ENCODE measurements at places on chromosomes 6 and 20.
A peak's percentile ranks its signal among the peaks of the same experiment; 100 is the strongest.

GRCh38 chr6:42300701-42301100 is 83.0 kb upstream of the MRPS10 start:
- no peak for DNase-seq

DNA sequence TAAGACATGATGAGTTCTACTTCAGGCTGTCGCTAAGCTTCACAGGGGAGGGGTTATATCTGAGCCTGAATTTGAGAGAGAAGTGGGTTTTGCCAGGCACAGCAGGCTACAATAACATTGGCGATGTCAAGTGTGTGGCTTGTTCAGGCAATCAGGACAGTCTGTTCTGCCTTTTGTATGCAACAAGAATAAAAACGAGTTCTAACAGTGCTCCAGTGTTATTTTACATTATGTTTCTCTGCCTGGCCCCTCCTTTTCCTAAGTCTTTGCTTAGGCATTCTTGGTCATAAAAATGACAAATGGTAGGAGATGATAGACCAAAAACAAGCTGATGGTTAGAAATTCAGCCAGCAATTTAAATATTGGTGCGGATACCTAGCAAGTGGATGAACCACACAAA is 26.8 kb downstream of the PAQR8 start:
- no peak for DNase-seq

- no peak for DNase-seq
These were observed 469.1 kb upstream of the MAP3K7 start for GRCh38 chr6:91055959-91056358.

DNA sequence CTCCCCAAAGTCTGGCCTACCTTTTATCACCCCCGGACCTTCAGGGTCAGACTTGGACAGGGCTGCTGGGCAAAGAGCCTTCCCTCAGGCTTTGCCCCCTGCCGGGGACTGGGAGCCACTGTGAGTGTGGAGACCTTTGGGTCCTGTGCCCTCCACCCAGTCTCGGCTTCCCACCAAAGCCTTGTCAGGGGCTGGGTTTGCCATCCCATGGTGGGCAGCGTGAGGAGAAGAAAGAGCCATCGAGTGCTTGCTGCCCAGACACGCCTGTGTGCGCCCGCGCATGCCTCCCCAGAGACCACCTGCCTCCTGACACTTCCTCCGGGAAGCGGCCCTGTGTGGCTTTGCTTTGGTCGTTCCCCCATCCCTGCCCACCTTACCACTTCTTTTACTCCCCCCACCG is 10.3 kb downstream of the VEGFA start:
- DNase-seq = no peak

DNA sequence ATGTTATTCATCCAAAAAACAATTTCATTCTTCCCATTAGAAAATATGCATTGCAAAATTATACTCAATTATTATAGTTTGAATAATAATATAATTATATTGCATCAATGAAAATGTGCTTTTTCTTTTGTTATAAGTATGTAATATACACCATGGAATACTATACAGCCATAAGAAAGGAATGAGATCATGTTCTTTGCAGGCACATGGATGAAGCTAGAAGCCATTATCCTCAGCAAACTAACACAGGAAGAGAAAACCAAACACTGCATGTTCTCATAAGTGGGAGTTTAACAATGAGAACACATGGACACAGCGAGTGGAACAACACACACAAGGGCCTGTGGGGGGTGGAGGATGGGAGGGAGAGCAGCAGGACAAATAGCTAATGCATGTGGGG is 2.1 kb upstream of the NKAPL start:
- no peak for DNase-seq

DNA sequence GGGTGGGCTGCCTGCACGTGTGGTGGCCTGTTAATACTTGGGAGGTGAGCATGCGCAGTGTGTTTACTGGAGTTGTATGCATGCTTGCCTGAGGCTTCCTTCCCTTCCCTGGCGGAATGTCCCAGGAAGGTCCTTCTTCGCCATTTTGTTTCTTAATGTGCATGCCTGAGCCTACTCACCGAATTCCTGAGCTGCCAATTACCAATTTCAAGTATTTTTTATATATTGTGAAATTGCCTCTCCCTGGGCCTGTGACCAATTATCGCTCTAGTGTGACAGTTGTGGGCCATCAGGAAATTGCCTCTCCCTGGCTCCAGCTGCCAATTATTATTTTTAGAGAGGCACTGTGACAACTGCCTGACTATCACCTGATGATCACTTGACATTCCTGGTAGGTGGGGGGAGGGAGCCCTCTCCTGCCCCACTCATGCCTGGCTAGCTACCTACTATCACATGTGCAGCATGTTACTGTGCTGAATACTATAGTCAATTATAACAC is 70.0 kb downstream of the FAM50B start:
- no peak for DNase-seq

- peak; percentile 83 for DNase-seq
These were observed at the start of gene SIRPA for GRCh38 chr20:1894951-1895673. TSS of gene SIRPA (plus strand) at chr20:1895407. CDS start at chr20:1895448, 41 bp downstream.

DNA sequence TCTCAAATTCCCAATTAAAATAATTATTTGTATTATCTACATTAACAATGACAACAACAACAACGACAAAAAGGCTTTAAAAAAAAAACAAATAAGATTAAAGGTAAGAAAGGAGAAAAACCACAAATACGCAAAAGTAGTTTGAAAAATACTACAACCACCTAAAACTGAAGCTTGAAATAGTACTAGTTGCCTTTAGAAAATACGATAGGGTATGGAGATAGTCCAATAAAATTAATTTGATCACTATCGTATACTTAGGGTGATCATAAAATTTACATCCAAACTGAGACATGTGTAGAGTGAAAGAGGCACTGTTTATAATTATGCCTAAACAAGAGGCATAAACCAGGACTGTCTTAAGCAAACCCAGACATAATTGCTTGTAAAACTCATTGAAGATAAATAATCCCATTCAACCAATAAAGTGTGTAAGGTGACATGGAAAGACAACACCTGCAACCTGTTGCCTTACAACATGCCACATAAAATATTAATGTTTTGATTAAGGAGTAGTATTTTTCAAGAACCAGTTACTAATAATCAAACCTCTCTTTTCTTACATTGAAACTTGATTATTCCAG is 22.7 kb downstream of the REPS1 start:
- DNase-seq = no peak

DNA sequence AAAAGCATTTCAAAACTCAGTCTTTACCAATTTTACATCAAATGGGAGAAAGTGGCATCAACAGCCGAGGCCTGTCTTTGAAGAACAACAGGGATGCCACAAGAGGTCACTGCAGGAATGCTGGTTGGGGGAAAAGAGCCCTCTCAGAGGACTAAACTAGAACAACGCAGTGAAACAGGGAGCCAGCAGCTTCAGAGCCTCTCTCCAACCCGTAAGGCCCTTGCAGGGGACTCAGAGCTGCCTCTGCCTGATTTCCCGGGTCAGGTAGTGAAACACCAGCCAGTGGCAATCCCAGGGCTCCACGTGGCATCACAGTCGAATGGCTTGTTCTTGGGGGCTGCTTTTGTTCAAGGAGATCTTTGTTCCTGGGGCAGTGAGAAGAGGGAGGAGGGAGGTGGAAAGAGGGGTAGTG is 55.0 kb upstream of the KCNK16 start:
- DNase-seq = peak; percentile 87

DNA sequence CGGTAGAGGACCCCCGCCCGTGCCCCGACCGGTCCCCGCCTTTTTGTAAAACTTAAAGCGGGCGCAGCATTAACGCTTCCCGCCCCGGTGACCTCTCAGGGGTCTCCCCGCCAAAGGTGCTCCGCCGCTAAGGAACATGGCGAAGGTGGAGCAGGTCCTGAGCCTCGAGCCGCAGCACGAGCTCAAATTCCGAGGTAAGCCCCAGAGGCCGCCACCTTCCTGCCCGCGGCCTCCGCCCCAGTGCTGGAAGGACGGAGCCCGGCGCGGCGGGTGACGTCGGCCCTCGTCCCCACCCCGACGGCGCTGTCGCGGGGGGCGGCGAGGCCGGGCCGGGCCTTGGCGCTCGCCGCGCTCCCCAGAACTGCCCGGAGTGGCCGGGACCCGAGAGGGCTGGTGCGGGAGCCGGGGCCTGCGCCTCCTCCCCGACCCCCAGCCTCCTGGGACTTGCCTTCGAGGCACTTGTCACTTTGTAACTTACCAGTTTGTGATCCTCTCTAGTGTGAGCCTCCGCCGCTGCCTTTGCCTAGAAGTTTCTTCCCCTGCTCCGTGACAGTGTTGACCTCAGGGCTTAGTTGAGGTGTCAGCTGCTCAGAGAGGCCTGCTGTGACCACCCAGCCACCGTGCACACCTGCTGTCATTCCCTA is 417 bp downstream of the VAPB start:
- peak; percentile 63 for DNase-seq

- DNase-seq = no peak
These were observed 122.2 kb downstream of the COL19A1 start for GRCh38 chr6:69988458-69989126.

- no peak for DNase-seq
These were observed 31.4 kb upstream of the FUCA2 start for GRCh38 chr6:143542888-143543287.

- DNase-seq = no peak
These were observed 82.6 kb upstream of the BMP5 start for GRCh38 chr6:55957961-55958422.

DNA sequence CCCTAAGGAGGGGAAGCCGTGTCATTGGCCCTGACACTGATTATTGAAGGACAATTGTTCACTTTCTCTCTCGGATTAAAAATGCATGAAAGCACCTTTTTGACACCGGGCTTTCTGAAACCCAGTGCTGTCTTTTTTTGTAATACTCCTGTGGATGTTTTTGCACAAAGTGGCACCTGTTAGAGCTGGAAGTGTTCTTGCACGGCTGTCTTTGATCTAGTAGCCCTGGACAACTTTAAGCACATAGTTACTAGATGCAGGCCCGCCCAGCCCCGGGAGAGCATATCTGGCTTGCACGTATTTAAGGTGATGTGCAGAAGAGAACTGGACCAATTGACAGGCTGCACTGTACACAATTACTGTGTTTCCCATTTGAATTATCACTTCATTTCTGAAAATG is 72.6 kb downstream of the ARID1B start:
- no peak for DNase-seq

GRCh38 chr6:43477235-43478007 is at the start of gene TJAP1:
TSS of gene TJAP1 (plus strand) at chr6:43477570. CDS start at chr6:43499002, 21,432 bp downstream.
- DNase-seq = peak; percentile 96

GRCh38 chr6:87645080-87645479 is 55.1 kb downstream of the ORC3 start:
- no peak for DNase-seq

DNA sequence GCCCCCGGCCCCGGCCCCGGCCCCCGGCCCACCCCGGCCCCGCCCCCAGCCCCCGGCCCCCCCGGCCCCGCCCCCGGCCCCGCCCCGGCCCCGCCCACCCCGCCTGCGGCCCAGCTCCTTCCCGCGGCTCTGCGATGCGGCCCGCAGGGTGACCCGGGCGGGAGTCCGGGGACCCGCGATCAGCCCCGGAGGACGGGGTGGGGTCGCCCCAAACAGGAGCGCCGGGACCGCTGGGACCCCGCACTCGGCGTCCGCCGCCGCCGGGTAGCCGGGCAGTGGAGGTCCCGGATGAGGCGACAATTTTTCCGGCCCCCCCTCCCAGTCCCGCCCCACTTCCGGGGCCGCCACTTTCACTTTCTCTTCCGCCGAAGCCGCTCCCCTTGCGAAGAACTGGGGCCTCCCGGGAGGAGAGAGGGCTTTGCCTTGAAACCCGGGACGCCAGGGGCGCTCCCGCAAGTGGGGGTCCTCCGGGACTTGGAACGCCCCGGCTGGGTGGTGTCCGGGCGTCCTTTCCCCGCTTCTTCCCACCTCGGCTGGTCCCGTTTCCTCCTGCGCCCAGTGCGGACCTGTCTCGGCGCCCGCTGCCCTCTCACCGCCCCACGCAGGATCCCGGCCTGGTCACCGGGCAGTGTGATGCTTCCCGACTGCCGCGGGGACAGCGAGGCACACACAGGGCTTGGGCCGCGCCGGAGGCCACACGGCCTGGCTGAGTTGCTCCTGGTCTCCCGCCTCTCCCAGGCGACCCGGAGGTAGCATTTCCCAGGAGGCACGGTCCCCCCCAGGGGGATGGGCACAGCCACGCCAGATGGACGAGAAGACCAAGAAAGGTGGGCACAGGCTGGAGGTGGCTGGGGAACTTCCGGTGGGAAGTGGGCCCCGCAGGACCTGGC is at the start of gene RBCK1:
Gene RBCK1, plus strand, starts transcription at position 347 of the 890 bp plus-strand sequence. Its CDS starts 459 bp downstream, at position 806.
- peak; percentile 92 for DNase-seq

- no peak for DNase-seq
These were observed 25.7 kb downstream of the RCAN2 start for GRCh38 chr6:46465294-46466165.

- DNase-seq = no peak
These were observed 5.7 kb upstream of the FGD2 start for GRCh38 chr6:36999751-37000125.

DNA sequence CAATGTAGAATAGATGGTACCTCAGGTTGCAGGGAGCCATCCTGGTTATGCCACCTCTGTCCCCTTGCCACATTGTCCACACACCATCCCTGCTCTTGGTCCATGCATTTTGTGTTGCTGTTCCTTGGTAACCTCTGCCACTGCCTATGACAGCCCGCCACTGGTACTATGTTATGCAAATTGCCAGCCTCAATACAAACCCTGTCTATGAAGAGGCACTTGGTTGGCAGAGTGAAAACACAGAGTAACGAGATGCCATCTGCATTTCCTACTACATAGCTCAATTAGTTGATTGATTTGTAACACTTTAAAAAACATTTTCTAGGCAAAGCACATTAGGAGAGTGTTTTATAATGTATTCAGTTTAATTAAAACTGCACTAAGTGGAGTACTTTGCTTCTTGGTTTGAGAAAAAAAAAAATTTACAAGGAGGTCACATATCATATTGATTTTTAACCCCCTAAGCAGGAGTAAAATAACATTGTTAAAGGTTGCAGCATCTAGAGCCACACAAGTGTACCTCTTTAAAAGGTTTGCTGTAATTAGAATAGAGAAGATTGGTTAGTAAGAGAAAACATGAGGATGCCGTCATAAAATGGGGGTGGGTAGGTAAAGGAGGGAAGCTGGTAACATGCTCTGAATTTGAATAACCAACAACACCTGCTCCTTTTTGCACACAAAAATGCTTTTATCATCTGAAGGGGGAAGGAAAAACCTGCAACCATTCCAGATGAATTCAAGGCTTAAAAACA is 817.1 kb downstream of the KIF16B start:
- no peak for DNase-seq

GRCh38 chr6:116596815-116597214 is 19.5 kb upstream of the RSPH4A start:
- DNase-seq = no peak

- peak; percentile 28 for DNase-seq
These were observed 52.5 kb downstream of the ALDH5A1 start for GRCh38 chr6:24547243-24547642.

- peak; percentile 91 for DNase-seq
These were observed 180.0 kb downstream of the TBXT start for GRCh38 chr6:165987483-165988301.

DNA sequence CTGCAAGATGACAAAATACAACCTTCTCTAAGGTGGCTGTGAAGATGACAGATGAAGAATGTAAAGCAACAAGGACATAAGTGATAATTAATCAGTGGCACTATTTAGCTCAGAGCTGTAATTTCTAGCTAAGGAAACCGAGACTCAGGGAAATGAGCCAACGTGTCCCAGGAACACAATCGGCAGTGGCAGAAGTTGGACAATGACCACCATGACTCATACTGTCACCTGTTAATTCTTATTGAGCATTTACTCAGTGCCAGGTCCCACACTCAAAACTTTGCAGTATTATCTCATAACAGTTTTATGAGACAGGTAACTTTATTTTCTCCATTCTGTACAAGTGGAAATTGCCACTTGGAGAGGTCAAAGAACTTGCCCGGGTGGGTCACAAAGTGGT is 55.8 kb downstream of the LAMA4 start:
- DNase-seq = no peak

GRCh38 chr6:166221040-166221439 is 53.4 kb upstream of the TBXT start:
- DNase-seq = no peak

All from femur (tissue), 1 donor.